ENCODE measurements at places on chromosomes 3 and 15.

DNA sequence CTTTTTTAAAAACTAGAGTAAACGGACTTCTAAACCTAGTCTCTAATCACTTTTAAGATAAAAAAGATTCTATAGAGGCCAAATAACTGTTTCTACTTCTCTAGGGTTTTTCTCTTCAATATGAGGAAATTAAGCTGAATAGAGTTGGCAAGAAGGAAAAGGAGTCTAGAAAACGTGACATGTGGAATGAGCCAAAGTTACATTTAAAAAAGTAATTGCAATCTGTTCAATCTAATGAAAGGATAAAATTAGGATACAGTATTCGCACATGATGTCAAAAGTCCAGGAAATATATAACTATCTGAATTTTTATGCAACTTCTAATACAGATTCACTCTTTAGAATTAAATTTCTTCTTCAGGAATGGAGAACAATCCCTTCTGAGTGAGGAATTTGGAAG, 300.1 kb downstream of the ULK4 start:
- DNase-seq, result no peak

- DNase-seq, result no peak
Observed at GRCh38 chr3:107963581-107963980, 127.2 kb downstream of the CD47 start.

DNA sequence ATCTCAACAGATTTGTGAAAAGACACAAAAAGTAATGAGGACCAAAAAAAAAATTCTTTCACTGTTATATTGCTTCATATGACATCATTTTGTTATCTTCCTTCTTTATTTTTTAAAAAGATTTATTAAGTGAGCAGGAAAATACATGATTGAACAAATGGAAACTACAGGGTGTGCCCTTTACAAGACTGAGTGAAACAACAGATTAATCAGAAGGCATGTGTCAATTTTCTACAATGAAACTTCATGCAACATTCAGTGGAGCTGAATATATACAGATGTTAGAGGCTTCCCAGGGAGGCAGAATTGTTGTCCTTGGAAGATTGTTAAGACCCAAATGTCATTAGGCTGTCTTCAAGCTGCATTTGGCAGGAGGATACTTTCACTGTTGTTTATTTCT, 28.4 kb upstream of the SLC2A2 start:
- no peak for DNase-seq

GRCh38 chr3:58994746-58995330, 55.0 kb downstream of the CFAP20DC start:
- DNase-seq, result no peak

DNA sequence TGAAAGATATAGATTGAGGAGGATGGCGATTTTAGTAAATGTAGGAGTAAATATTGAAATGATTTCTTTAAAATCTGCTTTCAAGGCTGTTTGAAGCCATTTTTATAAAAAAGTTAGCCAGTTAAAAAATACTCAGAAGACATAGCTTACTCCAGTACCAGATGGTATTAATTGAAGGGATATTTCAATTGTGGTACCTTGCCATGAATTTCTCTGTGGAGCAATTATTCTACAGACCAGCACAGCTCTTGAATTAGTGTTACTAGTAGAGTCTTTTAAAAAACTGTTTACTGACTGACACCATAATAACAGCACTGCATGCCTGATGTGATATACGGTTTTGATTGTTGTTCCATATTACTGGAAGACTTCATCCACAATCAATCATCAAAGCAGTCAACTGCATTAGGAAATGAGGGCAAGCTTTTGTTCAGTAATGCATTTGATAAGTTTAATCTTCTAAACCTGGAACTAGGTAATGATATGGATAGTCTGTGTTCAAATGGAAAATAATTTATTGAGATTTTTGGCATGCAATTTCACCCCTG, 106.4 kb downstream of the MFSD1 start:
- no peak for DNase-seq

- DNase-seq, result no peak
Observed at GRCh38 chr3:121152573-121152972, 244.6 kb downstream of the STXBP5L start.

GRCh38 chr3:95813244-95813643, 1001.1 kb upstream of the EPHA6 start:
- no peak for DNase-seq

DNA sequence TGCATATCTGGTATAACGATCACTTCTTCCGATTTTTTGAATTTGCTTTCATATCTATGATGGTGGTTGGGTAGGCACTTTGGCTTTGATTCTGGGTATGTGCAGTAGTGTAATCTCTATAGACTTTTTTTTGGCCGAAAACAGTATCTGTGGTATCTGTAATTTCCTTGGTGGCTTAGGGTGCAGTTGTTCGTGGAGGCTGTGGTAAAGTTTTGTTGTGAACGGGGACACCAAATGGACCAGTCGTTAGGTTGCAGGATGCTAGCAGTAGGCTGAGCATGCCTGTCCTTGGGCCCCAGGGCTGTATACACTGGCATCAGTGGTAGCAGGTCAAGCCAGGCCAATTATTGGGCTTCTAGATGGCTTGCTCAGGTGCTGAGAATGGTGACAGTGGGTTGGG, 55.2 kb downstream of the CCDC66 start:
- DNase-seq, result no peak

- DNase-seq, result no peak
Observed at GRCh38 chr3:98326945-98327344, 26.7 kb upstream of the OR5K4 start.

DNA sequence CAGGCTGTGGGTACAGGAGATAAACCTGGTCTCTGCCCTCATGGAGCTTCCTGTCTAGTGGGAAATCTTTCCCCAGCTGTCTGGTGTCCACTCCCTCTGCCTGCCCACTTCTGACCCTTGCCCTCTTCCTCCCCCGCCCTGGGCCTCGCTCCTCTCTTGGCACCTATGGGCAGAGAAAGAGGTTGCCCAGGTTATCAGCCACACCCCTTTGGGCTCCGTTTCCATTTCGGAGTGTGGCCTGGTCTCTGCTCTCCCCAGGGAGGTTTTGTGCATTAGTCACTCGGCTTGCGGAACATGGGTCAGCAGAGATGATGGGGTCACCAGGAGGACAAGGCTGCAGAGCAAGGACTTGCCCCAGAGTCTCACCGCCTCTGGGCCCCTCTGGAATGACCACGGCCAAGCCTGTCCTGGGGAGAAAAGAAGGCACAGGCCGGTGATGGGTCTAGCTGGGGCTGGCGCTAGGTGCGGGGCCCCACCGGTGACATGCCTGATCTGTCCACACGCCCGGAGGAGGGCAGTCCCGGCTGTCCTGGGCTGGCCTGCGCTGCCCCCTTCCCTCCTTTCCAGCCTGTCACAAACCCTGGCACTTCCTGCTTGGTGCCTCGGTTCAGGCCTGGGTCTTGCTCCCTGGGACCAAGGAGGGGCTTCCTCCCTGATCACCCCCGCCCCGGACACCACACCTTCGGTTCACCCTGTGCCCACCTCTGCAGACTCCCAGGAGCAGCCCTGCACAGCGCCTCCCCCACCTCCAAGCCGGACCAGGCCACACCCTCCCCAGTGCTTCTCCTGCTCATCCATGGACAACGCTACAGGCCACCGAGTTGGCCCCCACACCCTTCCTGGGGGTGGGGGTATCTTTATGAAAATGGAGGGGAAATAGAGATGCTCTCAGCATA, 35.6 kb upstream of the MUC4 start:
- no peak for DNase-seq

DNA sequence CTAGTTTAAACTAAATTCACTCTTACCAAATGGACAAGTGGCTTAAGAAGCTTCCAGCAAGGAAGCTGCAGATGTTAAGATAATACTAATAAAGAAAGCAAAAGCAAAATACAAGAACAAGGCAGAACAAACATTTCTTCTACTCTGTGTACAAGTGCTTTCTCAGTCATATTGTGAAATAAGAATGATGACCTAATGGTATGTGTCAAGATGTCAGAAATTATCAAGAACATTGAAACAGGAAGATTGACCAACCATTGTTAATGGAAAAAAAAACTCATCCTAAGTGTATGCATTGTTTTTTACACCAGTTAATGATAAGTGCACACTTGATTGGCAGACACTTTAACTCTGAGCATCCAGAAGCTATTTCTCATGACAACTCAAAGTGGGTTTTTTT, 65.4 kb upstream of the P2RY1 start:
- DNase-seq, result no peak

DNA sequence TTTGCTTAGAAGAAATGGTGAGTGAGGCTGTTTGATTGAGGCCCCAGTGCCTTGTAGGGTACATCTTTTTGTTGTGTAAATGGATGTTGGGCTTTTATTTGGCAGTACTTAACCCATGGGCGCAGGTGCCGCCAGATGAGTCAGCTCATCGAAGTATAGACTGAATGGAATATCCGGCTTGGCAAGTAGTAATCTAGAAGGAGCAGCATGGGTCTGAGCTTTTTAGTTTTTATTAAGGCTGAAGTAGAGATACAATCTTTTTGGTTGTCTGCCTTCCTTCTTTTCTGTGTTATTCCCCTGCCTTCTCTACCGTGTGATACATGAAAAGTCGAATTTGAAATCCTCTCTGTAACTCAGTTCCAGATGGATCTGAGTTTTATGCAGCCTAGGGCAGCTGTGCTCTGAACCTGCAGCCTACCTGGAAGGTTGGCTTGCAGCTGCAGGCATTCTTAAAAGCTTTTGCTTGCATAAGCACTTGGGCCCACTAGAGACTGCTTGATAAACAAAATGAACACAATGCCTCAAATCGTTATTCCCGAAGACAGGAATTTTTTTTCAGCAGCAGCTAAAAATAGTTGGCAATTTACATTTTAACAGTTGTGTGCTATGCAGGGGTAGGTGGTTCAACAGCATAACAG, 177.5 kb upstream of the CGNL1 start:
- no peak for DNase-seq

DNA sequence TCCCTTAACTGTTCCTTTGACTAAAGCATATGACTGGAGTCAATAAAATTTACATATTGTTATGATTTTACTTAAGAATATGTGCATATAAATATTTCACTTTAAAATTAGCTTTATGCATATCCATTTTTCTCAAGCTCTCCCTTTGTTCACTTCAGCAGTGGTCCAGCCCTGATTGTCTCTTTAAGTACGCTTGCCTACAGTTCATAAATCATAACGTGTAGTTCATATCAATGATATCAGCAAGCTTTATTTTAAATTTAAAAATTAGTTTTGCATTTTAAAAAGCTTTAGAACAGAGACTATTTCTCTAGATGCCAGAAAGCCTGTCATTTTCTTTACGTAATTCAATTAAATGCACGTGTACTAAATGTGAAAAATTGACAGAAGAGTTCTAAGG, 721.9 kb downstream of the OTOL1 start:
- DNase-seq, result no peak

GRCh38 chr3:57331078-57331610, 38.7 kb upstream of the ASB14 start:
- DNase-seq, result no peak

GRCh38 chr3:53709860-53710674, 136.2 kb downstream of the CHDH start:
- no peak for DNase-seq

DNA sequence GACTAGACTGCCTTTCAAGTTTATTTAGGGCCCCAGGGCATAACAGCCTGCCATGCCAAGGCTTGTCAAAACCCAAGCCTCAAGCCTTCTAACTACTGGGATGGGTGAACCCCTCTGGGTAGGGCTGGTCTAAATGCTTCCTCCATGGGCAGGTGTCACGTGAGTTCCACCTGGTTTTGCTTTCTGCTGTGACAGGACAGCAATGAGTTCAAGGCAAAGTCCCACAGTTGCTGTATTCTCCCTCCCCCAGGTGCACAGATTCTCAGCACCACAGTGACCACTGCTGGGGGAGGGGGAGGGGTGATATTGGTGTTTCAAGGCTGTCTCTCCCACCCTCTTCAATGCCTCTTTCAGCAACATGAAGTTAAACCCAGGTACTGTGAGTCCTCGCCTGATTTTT, 46.9 kb upstream of the UBE2Q2 start:
- no peak for DNase-seq

GRCh38 chr3:33146791-33147445, 33.1 kb downstream of the CRTAP start:
- DNase-seq, result no peak

GRCh38 chr3:196339493-196340254, 1.5 kb upstream of the TM4SF19 start:
- no peak for DNase-seq

GRCh38 chr3:134034005-134034785, 4.5 kb upstream of the SLCO2A1 start:
- no peak for DNase-seq

DNA sequence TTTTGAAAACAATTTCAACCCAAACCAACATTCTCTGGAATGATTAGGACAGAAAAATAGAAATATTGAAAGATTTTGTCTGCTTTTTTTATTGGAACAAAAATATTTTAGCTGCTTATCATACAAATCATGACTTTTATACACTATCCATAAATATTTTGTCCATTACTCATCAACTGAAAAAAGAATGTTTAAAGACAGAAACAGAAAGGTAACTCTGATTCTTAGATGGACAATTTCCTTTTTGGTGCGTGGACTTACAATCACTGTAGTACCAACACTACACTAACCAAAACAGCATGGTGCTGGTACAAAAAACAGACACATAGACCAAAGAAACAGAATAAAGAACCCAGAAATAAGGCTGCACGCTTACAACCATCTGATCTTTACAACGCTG, 582.8 kb upstream of the CCDC54 start:
- DNase-seq, result no peak

- DNase-seq, result no peak
Observed at GRCh38 chr3:102105193-102105592, 255.9 kb downstream of the NFKBIZ start.

Data from esophagus squamous epithelium (tissue), 5 donors.